ENCODE measurements at places on chromosomes 12 and 14. TPM values are rescaled to one million over a fixed set of nuclear protein-coding genes. Genes with fewer than 3 reads are reported as not detected.

GRCh38 chr14:64200170-64200569 lies 94.0 kb downstream of the ESR2 start:
- peaks cover 92% of the 10 kb centered on the region for H3K4me1 ChIP-seq
- H3K27me3 ChIP-seq: no peaks in the 10 kb centered on the region
- peak overlapping the region; percentile 40 for H3K27ac ChIP-seq
- no peak for DNase-seq
- H3K36me3 ChIP-seq: no peaks in the 10 kb centered on the region

DNA sequence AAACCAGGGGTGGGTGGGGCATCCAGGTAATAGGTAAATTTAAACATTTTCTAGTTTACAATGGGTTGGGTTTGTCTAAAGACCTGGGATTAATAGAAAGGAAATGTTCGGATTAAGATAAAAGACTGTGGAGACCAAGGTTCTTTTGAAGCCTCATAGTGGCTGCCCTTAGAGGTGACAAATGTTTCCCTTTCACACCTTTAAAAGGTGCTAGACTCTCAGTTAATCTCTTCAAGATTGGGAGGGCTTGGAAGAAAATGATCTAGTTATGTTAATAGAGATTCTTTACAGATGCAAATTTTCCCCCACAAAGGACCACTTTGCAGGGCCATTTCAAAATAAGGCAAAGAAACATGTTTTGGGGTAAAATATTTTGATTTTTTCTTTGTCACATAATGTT lies 39.0 kb downstream of the TMTC2 start:
- no peaks in the 10 kb centered on the region for H3K27me3 ChIP-seq
- H3K27ac ChIP-seq: no peak overlapping the region
- no peaks in the 10 kb centered on the region for H3K4me1 ChIP-seq
- H3K4me3 ChIP-seq: no peak overlapping the region

GRCh38 chr12:125220404-125221273 lies 155.4 kb downstream of the AACS start:
- DNase-seq: no peak
- H3K4me3 ChIP-seq: no peak overlapping the region
- H3K4me1 ChIP-seq: peaks cover 11% of the 10 kb centered on the region
- no peaks in the 10 kb centered on the region for H3K36me3 ChIP-seq
- no peaks in the 10 kb centered on the region for H3K27me3 ChIP-seq

DNA sequence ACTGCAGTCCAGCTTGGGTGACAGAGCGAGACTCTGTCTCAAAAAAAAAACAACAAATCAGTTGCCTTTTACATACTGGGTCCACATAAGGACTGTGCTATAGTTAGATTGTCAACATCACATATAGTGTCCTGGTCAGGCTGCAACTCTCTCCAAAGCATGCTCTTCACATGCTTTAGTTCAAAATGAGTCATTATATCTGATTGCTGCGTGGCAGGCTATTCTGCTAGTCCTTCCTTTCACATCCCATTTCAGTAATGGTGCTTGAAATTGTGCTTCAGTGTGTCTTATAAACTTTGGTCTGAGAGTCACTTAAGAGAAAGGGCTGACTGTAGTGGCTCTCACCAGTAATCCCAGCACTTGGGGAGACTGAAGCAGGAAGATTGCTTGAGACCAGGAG lies 6.9 kb downstream of the LETMD1 start:
- H3K36me3 ChIP-seq: peaks cover 35% of the 10 kb centered on the region
- DNase-seq: no peak
- H3K27me3 ChIP-seq: no peaks in the 10 kb centered on the region
- peaks cover under 1% of the 10 kb centered on the region for H3K4me1 ChIP-seq
- no peak overlapping the region for H3K4me3 ChIP-seq
- H3K27ac ChIP-seq: no peak overlapping the region

The LRRC43 gene
- not detected for total RNA-seq
